ENCODE measurements at places on chromosomes 7 and 10.

- no peak for DNase-seq
These were observed 2.4 kb downstream of the NAMPT start for GRCh38 chr7:106282390-106282789.

GRCh38 chr10:122162671-122163173 lies 108.4 kb upstream of the BTBD16 start:
- no peak for DNase-seq

DNA sequence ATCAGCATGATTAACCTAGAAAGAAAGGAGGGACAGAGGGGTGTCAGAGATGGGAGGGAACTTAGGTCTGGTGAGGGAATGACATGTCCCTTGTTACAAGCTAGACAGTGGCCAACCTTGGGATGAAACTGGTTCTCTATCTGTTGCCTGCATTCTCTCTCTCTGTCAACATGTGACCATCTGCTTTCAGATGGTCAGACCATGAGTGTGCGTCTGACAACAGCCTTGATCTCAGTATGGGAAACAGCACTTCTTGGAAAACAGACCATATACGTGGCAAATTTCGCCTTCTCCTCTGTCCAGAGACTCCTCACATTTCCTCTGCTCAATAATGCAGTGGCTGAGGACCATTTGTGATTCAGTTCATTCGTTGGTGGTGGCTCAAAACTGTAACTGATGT lies 845.9 kb downstream of the TYW1 start:
- DNase-seq = no peak

GRCh38 chr7:44102846-44103565 lies 1.1 kb upstream of the AEBP1 start:
- DNase-seq = no peak

- DNase-seq = no peak
These were observed 23.0 kb upstream of the AFAP1L2 start for GRCh38 chr10:114427124-114427852.

- DNase-seq = no peak
These were observed 84.2 kb downstream of the AUTS2 start for GRCh38 chr7:69682518-69682917.

DNA sequence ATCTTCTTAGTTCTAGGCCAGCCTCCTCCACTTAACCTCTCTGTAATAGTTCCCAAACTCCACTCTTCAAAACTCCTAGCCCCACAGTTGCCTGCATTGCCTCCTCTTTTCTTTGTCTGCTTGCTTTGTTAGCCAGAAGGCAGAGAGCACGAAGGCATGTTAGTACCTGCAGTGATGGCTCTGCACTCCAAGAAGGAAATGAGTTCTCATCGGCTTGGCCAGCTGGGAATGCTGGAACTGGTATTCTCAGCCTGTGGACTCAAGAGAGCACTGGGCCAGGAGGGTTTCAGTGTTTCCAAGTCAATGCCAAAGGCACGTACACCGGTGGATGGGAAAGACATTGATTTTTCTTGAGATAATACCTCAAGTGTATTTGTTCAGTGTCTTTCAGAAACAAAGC lies 66.3 kb upstream of the HABP2 start:
- no peak for DNase-seq

DNA sequence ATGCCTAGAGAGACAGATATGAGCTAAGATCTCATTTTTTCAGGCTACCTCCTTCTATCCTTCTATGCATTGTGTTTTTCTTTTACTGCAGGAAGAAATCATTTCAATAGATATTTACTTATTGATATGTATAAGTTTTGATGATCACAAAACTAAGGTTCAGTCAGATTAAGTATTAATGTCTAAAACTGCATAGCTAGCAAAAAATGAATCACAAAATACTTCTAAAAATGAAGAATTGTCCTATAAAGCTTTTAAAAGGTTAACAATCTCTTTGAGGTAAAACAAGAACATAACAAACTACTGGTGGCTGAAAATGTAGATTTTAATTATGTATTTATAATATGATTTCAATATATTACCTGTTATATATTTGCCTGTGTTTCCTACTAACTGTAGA lies 632.9 kb upstream of the LRRTM3 start:
- no peak for DNase-seq

- DNase-seq = no peak
These were observed 7.9 kb downstream of the BRI3 start for GRCh38 chr7:98289333-98289875.

DNA sequence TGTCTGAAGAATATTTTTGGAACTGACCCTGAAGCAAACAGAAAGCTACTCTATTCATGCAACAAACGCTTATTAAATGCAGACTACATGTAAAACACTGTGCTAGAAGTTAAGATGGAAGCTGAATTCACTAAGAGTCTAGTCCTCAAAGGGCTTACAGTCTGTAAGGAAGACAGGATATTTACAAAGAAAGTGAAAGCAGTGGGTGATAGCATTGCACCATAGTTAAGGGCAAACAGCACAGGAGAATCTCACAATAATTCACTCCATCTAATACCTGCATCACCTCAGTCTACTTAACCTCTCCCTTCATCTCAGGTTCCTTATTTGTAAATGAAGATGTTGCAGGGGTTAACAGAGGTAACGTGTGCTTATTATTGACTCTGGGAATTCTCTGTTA lies 360.0 kb upstream of the AOAH start:
- no peak for DNase-seq

DNA sequence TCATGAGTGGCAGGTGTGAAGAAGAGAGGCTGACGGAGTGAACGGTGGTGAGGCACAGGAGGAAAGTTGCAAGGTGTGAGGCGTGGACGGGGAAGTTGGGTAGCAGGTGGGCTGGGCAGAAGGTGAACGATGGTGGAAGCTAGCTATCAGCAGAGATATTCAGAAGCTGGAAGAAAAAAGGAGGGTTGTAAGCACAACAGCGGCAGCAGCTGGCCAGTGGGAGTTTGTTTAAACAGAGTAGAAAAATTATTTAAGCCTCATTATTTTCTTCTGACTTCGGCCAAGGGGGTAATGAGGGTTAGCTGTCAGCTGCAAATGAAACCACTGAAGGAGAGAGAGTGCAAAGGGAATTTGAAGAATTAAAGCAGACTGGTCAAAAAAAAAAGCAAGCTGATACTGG lies 62.1 kb upstream of the PRKAR2B start:
- no peak for DNase-seq

GRCh38 chr7:65809982-65810288 lies 62.9 kb upstream of the VKORC1L1 start:
- no peak for DNase-seq

DNA sequence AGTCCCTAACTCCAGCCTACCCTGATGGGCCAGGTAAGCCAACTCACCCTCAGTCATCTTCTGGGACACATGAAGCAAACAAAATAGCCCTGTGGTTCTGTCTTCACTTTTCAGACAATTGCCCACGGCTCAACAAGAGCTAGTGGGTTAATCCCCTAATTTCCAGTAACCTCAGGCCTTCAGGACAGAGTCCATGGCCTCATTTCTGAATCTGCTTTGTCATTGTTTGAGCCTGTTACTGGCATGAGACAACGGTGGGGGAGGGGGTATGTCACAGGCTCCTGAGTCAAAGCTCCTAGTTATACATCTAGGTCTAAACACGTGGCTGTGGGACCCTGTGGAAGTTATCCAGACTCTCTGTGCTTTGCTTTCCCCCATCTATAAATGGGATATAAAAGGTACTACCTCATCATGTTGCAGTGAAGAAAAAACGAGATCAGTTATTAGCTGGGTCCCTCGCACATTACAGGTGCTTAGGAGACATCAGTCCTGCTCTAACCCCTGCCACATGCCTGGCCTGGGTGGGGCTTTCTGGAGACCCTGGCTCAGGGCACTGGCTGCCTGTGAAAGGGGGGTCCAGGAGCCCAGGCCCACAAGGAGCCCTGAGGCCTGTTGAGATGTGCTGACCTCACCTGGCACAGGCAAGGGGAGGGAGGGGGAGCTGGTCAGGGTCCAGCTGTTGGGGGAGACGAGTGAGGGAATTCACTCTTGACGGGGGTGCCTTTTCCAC lies 16.5 kb downstream of the MAT1A start:
- no peak for DNase-seq

- no peak for DNase-seq
These were observed 305.8 kb downstream of the MDFIC start for GRCh38 chr7:115227473-115228235.

- no peak for DNase-seq
These were observed 56.8 kb upstream of the YAE1 start for GRCh38 chr7:39509436-39509835.

- no peak for DNase-seq
These were observed 41.7 kb upstream of the DUSP5 start for GRCh38 chr10:110456046-110456445.

GRCh38 chr7:97865104-97865503 lies 7.1 kb downstream of the ASNS start:
- DNase-seq = no peak

GRCh38 chr7:132533916-132534315 lies 42.4 kb downstream of the PLXNA4 start:
- DNase-seq = no peak

DNA sequence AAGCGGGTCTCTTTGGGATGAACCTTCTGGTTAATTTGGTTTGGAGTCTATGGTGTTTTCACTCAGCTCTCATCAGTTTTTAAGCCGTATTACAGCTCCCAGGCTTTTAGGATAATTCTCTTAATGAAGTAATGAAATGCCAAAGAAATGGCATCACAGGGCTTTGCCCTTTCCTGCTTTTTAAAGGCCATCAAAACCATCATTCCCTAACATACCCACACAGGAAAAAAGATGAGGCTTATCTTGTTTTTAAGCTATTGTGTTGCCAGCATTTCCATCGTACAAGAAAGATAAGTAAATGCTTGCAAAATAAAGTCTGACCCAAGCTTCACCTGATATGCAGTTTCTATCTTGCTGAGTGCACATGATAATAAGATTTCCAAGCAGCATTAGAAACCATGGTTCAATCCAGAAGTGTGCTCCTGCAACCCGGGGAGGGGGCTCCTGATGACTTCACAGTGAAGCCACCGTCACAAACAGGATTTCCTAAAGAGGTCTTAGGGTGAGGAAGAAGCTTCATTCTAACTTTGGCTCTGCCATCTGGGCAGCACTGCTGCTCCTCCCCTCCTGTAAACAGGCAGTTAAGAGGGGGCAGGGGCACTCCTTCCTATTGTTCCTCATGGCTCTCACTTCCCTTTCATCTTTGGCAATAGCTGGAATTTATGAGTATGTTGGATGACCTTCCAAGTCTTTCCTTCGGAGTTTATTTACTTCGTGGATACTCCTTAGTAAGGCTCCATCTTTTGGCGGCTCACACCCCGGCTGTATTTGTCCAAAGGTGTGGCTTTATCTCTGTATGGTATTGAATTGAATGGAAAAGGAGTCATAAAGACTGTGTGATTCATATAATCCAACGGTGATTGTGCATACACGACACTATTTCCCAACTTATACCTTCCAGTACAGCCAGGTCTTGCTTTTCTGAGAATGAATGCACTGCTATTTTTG lies 55.2 kb upstream of the FAM133B start:
- no peak for DNase-seq

DNA sequence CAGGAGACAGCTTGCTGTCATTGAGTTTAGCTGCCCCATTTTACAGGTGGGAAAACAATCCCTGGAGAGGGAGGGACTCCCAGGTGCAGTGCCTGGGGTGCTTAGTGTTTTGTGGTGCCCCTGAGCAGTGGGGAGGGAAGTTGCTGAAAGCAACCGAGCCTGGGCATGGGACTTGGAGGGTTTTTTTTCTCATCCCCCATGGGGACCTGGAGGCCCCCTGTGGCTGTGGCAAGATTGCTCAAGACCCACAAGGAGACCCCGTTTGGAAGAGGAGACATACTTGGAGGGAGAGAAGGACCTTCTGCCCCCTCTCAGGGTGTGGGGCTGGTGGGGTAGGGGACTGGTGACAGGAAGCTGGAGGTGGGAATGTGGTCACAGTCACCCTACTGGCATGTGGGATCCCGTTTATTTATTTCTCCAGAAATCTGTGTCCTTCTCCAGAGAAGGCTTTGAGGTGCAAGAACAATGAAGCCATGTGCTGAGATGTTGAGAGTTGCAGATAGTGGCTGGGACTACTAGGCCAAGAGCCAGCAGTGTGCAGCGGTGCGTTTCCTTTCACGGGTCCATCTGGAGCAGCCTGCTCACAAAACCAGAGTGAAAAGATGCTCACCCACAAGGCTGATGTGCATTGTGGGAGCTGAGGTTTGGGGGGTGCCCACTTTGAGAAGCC lies 21.5 kb downstream of the ZMIZ1 start:
- DNase-seq = no peak

DNA sequence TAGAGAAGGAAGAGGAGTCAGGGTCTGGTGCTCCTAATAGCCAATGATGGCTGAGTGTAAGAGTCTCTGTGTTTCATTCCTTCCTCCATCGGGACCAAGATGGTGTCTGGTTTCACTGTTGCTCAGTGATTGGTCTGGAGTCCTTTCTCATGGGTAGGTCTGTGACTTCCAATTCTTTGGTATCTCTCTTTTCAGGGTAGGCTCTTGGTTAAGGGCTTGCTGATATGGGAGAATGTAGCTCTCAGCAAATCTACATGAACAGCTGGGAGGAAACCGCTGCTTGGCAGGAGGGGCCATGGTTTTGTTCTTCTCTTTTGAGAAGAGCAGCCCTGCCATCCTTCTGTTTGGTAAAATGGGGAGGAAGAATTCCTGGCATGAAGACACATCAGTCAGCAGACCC lies 209.1 kb upstream of the PODXL start:
- no peak for DNase-seq

DNA sequence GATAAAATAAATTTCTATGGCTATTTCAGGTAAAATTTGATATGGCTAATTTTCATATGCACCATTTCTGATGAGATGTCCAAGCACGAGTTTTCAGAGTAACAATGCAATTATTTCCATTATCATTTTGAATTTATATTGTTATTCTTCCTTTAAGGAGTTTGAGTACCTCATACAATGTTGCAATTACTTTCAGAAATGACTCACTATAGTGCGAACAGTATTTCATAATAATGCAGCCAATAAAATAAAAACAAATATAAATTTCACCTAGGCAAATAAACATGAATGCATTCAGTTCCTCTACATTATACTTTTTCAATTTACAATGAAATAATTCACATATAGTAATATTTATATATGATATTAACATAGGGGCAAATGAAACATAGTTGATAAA lies 78.8 kb upstream of the LRRN3 start:
- DNase-seq = peak; percentile 47

GRCh38 chr7:37047260-37047659 lies 323.0 kb upstream of the AOAH start:
- DNase-seq = no peak

- no peak for DNase-seq
These were observed 328.9 kb downstream of the PRPF18 start for GRCh38 chr10:13915710-13916109.

DNA sequence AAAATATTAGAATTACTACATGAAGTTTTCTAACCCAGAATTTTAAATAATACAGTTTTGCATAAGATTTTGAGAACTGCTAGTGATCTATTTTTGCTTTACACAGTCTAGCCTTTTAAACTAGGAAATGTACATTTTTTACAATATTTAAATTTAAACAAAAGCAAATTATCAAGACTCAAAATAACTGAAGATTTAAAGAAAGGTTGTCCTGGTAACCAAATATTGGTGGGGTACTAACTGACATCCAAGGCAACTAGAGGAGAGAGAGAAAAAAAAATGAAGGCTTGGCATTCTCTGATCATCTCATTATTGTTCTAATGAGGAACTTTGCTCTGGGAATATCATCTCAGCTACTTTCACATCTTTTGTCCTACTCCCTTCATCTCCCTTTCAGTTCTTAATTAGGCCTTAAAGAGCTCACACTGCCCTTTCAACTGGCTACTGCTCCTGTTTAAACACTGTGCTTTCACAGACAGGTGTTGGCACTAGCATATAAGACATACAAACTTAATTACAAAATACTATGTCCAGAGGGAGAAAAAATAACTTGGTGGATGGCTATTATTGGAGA lies 33.7 kb downstream of the RAB11FIP2 start:
- DNase-seq = no peak
